DMS 273 treated with DMSO at 0.1 percent for 48 hours (cell line): ENCODE measurements at places on chromosomes 1 and 21.

GRCh38 chr1:22563671-22564602 is 648 bp downstream of the EPHA8 start:
- DNase-seq: no peak

DNA sequence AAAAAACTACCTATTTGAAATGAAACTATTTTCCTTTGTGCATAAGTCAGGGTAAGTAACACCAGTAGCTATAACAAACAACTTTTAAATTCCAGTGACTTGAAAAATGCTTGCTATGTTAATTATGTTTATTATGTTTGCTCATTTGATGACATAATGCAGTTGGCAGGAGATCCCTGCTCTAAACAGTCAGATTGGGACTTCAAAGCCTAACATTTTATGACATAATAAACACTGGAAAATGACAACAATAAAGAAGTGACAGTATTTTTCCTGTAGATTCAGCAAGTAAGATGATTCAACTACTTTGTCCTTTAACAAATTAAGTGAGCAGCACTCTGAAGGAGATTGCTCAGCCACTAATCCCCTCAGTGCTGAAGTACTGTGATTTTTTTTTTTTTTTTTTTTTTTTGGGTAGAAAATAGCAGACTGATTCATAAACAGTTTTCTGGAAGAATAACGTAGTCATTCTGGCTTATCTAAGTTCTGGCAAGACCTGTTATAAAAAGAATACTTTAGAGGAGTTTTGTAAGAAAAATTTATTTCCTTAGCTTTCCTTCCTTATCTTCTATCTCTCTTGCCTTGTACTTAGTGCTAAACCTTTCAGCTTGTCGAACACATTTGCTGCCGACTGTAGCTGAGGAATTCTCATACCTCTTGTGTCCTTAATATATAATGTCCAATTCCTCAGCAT is 207.2 kb downstream of the PTGER3 start:
- no peak for DNase-seq

GRCh38 chr21:9837946-9838737 is 683.2 kb upstream of the TPTE start:
- DNase-seq: no peak

GRCh38 chr1:181910905-181911304 is 150.6 kb downstream of the ZNF648 start:
- no peak for DNase-seq

DNA sequence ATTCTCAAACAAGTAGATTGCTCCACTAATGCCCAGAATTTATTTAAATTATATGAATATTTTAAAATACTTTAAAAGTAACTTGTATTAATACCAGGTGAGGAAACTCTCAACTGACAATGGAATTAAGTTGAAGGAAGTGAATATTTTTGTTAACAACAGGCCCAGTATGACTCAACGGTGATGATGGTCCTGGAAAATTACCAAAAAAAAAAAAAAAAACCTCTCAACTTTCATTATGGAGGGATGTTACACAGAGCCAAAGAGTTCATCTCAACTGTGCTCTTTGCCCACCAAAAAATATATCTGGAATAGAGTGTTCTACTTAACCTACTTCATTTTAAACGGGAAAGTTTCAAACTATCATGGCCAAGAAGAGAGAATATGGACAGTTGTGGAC is 28.3 kb downstream of the CFH start:
- no peak for DNase-seq

DNA sequence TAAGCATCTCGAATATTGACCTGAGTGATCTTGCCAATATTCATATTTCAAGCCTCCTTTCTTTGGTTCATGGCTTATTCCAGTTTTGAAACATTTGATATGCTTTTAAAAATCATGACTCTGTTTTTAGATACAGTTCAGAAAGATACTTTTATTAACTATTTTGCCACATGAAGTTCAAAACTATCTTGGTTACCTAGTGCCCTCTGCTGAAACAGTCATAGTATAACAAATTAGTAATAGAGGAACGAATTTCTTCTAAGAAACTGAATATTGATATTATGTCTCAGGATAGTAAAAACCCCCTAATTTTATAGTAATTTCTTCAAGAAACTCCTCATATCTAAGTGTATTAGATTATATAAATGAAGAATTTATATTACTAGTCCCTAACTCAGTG is 52.6 kb upstream of the RC3H1 start:
- DNase-seq: no peak

GRCh38 chr1:23742670-23743286 is 493 bp upstream of the ELOA start:
- DNase-seq: no peak
